ENCODE measurements at places on chromosomes 13 and 19.

DNA sequence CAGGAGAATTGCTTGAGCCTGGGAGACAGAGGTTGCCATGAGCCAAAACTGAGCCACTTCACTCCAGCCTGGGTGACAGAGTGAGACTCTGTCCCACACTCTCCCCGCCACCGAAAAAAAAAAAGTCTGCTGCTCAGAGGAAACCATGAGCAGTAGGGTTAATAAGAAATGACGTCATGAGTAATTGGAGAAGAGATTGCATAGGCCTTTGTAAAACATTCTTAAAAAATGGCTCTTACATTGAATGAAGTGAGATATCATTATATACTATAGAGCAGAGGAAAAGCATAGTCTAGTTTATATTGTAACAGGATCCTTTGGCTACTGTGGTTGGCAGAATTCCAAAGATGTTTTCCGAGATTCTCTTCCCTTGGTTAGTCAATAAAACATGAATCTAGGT is 228.2 kb downstream of the PCDH20 start:
- DNase-seq, result no peak

GRCh38 chr19:39778763-39779162 is at the start of gene LEUTX:
TSS of gene LEUTX (plus strand) at chr19:39778854. CDS start at chr19:39778921, 67 bp downstream.
- DNase-seq, result no peak

- DNase-seq, result peak; percentile 85
Measured at GRCh38 chr19:2648528-2648937, 54.0 kb downstream of the GNG7 start.

DNA sequence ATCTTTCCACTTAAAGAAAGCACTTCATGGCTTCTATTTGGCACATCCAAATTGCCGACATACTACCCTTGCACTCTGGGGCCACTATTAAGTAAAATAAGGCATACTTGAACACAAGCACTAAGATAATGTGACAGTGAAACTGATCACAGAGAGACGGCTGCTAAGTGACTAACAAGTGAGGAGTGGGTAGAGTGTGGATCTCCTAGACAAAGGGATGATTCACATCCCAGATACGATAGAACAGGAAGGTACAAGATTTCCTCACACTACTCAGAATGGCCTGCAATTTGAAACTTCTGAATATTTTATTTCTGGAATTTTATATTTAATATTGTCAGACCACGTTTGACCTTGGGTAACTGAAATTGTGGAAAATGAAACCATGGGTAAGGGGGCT is 1721.8 kb upstream of the SPRY2 start:
- DNase-seq, result peak; percentile 1

DNA sequence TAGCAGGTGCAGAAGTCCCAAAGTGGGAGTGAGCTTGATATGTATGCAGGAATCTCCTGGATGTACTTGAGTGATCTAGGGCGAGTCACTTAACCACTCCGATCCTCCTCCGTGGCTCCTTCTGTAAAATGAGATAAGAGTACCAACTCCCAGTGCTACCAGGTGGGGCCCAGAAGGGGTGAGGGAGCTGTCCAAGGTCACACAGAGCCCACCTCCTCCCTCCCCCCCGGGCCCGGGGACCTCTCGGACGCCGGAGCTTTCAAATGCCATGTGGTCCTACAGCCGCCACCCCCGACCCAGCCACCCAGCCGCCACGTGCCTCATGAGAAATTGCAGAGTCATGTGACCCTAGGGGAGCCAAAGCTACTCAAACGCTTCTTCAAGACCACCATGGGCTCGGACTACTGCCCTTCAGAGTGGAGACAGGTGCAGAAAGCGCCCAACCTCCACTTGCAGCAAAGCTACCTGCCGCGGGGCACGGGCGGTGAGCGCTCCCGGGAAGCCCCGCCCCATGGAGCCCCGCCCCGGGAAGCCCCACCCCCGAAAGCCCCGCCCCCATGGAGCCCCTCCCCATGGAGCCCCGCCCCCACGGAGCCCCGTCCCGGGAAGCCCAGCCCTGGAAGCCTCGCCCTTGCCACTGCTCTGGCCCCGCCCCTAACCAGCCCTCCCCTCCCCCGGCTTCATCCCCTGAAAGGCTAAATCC is 10.1 kb upstream of the ZNF358 start:
- DNase-seq, result no peak

All from fibroblast of pulmonary artery (primary cell).